Fibroblast of skin of abdomen (primary cell): ENCODE measurements at places on chromosomes 13 and 19.

GRCh38 chr13:63651394-63651793, 2235.7 kb upstream of the PCDH20 start:
- no peak for DNase-seq

- no peak for DNase-seq
Observed at GRCh38 chr13:52454459-52454819, 839 bp upstream of the CKAP2 start.

- no peak for DNase-seq
Observed at GRCh38 chr19:1011831-1012333, 9.0 kb downstream of the TMEM259 start.

- no peak for DNase-seq
Observed at GRCh38 chr19:29247872-29248271, 34.9 kb upstream of the UQCRFS1 start.

DNA sequence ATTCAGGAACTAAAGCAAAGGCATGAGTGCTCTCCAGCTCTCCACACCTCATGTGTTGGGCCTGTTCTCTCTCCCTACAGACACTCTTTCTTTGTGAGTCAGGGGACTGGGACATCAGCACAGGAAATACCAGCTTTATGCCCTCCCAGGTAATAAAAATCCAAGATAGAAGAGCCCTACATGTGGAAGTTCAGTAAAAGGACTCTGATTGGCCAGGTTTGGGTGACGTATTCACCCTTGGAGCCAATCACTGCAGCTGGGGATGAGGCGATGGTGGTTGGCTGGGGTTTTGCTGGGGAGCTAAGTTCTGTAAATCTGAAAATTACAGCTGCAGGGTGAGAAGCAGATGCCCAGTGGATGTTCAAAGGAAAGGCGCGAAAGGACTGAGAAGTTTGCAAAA, 32.5 kb downstream of the CCDC70 start:
- no peak for DNase-seq

- DNase-seq = peak; percentile 61
Observed at GRCh38 chr13:46530084-46530935, 22.7 kb upstream of the LRCH1 start.

GRCh38 chr19:2983351-2984214, 6.2 kb downstream of the TLE6 start:
- peak; percentile 92 for DNase-seq

DNA sequence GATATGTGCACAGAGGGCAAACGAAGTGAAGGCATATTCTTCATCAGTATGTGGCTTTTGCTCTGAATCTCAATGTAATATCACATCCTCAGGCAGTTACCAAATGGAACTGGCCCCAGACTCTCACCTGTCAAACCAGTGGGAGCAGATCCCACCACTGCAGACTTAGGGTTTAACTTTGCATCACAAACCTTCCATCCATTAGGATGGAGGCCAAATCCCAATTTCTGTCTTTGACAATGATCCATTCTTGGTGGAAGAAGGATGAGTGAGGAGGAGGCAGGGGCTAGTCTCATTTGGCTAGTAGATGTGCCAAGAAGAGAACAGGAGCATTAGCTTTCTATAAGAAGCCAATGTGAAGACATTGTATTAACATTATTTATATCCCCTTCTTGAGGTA, 413.5 kb upstream of the SPRY2 start:
- no peak for DNase-seq

GRCh38 chr19:47268028-47268427, 6.7 kb upstream of the INAFM1 start:
- DNase-seq = no peak

DNA sequence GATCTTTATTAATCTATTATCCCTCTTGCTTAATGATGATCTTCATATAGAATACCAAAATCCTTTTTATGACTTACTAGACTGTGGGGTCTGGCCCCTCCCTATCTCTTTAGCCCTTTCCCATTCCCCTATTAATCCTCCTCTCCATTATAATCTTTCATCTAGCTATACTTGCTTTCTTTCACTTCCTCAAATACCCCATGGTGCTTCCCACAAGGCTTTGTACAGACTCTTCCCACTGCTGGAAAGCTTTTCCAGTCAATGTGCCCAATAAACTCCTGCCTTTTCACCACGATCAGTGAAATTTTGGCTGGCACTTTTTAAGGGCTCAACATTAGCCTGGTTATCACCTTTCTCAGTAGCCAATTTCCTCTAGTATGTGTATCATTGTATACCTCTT, 3.2 kb upstream of the EBPL start:
- DNase-seq = no peak

DNA sequence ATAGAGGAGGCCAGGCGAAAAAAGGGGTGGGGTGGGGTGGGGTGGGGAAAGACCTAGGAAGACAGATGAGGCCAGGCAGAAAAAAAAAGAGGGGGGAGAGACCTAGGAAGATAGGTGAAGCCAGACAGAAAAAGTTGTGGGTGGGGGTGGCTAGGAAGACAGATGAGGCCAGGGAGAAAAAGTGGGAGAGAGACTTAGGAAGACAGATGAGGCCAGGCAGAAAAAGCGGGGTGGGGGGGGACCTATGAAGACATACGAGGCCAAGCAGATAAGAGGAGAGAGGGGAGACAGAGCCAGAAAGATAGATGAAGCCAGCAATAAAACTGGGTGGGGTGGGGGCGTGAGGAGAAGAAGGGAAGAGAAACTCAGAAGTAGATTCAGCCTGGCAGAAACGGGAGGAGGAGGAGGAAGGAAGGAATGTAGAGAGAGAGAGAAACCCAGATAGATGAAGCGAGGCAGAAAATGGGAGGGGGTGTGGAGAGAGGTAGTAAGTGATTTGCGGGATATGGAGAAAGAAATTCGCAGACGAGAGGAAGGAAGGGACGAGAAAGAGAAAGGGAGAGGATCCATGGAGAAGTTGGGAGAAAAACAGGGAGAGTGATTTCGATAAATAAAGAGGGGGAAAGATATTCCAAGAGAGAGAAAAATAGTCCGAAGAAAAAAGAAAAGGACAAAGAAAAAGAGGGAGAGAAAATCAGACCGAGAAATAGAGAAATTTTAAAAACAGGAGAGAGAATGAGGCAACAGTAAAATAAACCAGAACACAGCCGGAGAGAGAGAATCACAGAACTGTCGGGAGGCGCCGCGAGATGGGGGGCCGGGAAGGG, 12.2 kb upstream of the CACNG6 start:
- DNase-seq = no peak

GRCh38 chr19:39858541-39858940, 12.4 kb upstream of the FBL start:
- no peak for DNase-seq
